Renal cortical epithelial cell (primary cell): ENCODE measurements at places on chromosomes 6 and 20.

- no peak for DNase-seq
Observed at GRCh38 chr6:132959639-132960326, 145.4 kb downstream of the RPS12 start.

- DNase-seq: no peak
Observed at GRCh38 chr6:36840432-36841403, 1.5 kb upstream of the CPNE5 start.

DNA sequence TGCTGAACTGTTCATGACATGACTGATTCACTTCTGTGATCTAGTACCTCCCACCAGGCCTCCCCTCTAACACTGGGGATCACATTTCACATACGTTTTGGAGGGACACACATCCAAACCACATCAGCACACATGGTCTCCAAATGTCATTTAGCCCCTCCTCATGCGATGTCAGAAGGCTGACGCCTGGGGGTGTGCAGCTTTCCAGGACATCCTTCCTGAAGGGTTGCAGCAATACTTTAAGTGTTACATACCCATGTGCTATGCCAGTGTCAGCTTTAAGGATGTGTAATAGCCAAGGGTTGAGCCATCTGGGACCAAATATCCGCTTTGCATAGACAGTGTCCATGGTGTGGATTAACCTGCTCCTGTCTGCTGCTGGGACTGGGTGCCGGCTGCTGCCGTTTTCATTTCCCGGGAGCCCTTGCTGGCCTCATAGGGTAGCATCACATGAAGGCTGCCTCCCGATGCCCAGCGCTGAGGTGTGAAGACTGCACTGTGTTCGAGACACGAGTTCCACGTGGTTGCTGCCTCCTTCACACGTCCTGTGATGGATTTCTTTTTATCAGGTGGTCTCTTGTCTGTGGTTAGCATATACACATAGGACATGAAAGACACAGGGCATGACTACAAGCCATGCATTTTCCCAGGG is 219.0 kb downstream of the THBS2 start:
- DNase-seq: no peak

DNA sequence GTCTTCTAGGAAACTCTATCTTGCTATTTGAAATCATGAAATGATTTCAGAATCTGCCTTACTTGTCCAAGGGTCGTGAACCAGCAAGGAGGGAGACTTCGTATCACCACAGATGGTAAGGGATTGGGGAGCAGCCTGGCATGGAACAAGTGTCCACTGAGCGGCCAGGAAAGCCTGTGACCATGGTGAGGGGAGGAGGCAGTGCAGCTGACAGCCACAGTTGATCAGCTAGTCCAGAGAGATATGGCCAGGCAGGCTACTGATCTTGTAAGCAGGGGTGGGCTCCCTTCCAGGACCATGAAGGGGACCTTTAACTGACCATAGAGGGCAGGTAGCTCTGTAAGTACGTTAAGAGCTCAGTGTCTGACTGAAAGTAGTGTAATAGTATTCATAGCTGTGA is 96.8 kb upstream of the TENT5A start:
- no peak for DNase-seq

DNA sequence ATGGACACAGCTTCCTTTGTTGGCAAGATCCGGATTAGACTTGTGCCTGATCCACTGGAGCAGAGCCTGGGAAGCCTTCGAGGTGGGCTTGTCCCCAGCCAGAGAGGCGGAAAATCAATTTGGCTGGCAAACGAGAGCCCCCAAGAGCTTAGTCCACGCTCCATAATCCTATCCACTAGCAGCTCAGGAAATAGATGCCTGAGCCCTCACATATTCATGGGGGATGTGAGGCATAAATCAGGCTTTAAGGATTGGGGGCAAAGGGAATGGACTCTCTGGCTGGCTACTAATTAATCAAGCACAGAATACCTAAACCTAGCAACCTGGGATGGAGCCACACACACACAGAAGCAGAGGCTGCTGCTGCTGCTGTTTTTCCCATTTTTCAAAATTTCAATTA is 137.9 kb downstream of the PKHD1 start:
- DNase-seq: peak; percentile 15

DNA sequence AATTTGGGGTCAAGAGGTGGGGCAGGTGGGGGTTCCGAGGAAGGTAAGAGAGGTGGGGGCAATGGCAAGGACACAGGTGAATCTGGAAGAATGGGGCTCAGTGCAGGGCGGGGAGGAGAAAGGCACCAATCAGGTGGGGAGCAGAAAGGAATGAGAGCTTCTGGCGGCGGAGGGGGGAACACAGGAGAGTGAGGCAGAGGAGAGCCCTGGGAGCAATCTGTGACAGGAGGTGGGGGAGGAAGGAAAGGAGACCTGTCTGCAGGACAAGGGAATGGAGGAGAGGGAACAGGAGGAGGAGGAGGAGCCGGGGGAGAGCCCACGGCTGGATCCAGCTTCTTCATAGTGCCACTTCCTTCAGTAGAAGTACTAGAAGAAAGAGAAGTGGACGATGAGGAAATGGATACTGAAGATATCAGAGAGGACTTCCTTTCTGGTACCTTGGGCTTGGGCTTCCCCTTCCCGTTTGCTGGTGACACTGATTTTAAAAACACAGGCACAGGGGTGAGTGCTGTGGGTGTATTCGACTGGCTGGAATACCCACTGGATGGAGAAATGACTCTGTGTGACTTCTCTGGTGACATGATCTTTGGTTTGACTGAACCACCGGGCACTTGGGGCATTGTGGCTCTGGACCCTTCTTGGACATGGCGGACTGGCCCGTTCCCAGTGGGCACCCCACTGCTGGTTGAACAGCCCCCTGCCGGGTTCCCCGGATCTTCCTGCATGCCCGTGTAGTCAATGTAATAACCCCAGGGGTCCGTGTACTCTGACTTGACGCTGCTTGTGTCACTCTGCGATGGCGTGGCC is 27.4 kb downstream of the HEBP2 start:
- no peak for DNase-seq

- DNase-seq: no peak
Observed at GRCh38 chr6:129648819-129649491, 61.0 kb downstream of the ARHGAP18 start.

DNA sequence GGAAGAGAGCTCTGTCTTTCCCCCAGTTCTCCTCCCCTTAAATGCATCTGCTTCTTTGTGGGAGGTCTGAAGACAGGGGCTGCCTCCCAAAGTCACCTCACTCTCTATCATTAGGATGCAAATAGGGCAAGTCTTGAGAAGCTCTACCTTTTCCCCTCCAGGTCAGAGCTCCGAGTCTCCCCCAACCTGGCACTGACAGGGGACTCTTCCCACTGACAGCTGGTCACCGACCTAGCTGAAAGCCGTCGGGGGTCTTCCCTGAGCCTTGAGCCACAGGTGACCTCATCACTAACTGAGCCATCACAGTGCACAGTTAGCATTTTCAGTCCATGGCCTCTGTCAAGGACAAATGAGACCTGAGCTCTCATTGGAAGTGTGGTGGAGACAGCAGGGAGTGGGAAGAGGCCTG is 386.7 kb downstream of the HACE1 start:
- DNase-seq: no peak

- DNase-seq: peak; percentile 2
Observed at GRCh38 chr6:101011186-101011585, 130.1 kb upstream of the ASCC3 start.

GRCh38 chr6:17907406-17908229 is 79.8 kb downstream of the KIF13A start:
- DNase-seq: peak; percentile 99

DNA sequence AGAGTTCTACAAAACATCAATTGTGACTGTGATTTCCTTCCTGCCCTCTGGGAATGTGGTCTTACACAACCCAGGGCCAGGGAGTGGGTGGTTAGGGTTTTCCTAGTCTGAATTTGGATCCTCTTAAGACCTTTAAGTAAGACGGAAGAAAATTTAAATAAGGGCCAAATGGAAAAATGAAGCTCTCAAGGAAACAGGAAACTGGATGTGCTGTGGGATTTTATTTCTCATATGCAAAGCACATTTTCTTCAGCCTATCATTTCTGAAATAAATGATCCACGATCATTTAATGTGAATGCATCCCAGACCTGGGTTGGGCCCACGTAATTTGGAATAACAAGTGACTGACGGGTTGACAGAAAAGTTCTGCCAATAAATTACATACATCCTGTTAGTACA is 243.6 kb downstream of the CLIC5 start:
- peak; percentile 25 for DNase-seq

DNA sequence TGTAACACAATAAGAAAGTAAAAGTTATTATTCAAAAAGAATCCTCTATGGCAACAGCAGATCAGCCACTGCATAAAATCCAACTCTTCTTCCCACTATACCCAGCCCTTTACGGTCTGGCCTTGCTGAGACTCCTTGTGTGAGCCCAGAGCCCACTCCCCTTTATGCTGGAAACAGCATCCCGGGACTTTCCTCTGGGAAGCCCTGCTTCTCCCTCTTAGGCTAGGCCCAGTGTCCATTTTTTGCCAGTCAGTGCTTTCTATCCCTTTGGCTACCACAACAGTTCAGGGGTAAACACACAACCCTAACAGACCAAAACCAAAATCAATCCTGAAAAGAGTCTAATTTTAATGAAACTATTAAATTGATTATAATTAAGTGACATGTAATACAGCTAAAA is 20.6 kb downstream of the FKBP5 start:
- DNase-seq: no peak

DNA sequence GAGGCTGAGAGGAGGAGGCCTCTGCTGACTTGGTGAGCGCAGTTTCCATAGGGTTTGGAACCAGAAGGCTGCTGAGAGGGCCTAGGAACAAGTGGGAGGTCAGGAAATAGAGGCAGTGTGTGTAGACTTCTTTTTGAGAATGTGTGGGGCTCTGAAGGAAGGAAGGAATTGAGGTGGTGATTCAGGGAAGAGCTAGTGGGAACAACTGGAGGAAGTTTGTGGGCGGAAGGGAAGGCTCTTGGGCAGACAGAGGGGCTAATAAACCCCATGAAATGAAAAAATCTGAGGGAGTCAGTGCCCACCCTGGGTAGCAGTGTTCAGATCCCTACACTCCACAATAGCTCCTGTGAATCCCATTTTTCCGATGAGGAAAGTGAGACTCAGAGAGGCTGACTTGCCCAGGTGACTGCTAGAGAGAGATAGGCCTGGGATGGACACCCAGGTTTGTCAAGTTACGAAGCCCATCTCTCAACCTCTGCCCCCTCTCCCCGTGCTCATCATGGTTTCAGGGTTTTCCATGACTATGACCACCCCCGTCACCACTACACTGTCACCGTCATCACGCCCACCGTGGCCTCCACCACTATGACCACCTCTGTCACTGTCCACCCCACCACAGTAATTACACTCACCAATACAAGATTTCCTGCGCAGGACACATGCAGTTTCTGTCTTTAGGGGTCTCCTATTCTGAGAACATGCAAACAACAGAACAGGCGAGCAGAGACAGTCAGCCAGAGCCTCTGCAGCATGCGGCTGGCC is 106.4 kb downstream of the MRPL14 start:
- DNase-seq: no peak

DNA sequence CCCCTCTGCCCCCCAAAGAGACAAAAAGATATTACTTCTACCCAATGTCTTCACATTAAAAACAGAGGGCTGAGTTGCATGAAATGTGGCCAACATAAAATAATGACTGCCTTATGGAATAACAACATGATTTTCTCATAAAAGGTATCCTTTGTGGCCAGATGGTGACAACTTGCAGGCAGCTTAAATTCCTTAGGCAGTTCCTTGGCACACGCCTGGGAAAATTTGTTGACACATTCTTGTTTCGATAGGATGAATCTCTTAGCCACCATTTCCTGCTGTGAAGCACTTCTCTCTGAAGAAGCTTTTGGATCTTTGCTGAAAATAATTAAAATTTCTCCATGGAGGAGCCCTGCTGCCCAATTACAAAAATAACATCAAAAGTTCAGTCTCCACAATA is 109.0 kb upstream of the COL21A1 start:
- no peak for DNase-seq

- no peak for DNase-seq
Observed at GRCh38 chr6:110191477-110191876, 11.2 kb downstream of the CDC40 start.

GRCh38 chr20:8635837-8636236 is 433.1 kb upstream of the PLCB4 start:
- no peak for DNase-seq

GRCh38 chr20:15619341-15619740 is 953.9 kb downstream of the KIF16B start:
- DNase-seq: no peak

DNA sequence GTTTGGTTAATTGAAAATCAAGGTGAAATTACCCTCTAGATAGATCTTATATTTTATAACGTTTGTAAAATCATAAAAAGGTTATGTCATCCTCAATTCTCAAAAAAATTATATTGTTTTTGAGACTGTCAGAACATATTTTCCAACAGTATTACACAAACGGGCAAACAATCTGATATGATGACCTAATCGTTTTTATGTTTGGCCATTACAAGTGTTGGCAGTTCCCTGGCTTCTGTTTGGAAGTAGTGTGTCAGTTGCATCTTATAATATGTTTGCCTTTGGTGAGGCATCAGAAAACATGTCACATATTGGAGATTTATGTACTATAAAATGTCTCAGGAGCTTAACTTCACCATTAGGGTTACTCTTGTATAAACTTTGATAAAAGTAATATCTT is 308.1 kb upstream of the EPHA7 start:
- DNase-seq: no peak

DNA sequence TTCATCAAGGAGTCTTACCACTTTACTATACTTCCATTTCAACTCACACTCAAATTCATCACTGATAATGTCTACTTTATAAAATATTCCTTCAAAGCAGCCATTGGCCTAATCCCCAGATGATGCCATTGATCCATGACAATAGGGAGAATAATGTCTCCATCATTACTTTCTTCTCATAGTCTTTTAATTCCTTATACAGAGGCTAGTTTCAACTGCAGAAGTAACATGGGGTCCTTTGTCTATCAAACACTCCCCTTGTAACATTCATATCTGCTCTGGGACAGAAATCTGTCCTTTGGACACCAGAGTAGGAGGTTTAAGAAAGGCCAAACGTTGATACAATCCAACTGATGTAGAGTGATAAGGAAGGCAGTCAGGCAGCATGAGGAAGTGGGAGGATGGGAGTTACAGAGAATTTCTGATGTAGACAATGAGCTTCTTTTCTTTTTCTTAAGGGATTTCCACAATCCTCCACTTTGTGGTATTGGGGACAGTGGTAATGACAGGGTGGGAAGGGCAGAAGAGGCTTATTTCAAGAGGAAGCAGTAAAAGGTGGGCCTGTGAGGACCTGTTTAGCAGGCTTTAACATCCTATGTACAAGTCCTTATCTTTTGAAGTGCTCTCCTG is 18.9 kb upstream of the HLA-DOA start:
- DNase-seq: no peak

DNA sequence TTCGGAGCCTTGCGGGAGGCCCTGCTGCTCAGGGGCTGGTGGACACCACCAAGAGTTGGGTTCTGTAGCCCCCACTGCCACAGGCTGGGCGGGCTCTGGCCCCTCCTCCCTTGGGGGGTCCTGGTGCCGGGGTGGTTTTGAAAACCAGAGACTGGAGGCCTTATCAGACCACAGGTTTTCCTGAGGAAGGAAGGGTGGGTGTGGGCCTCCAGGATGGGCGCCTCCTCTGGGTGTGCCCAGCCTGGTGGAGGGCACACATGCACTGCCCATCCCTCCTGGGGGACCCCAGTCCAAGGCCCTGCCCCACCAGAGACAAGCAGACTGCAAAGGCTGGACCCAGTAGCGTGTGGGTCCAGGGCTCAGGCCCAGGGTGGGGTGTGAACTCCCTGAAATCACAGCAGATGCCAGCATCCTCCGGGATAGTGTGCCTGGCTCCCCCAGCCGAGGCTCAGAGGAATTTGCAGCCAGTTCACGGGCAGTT is 13.5 kb upstream of the ZBTB46 start:
- no peak for DNase-seq
